ENCODE measurements at places on chromosomes 16 and 17.

DNA sequence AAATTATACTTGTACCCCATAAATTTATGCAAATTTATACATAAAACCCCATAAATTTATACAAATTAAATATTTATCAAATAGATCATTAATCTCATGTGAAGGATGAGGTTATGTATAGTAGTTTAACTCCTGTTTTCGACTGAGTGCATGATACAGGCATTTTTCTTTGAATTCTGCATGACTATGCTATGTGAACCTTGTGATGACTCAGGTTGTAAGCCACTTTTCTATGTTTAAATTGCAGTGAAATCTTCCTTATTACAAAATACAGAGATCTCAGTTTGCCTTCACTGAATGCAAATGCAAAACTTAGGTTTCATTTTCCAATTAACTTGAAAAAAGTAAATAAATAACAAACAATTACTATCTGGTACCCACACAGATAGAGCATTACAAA, 843.7 kb downstream of the CDH11 start:
- no peak for DNase-seq

DNA sequence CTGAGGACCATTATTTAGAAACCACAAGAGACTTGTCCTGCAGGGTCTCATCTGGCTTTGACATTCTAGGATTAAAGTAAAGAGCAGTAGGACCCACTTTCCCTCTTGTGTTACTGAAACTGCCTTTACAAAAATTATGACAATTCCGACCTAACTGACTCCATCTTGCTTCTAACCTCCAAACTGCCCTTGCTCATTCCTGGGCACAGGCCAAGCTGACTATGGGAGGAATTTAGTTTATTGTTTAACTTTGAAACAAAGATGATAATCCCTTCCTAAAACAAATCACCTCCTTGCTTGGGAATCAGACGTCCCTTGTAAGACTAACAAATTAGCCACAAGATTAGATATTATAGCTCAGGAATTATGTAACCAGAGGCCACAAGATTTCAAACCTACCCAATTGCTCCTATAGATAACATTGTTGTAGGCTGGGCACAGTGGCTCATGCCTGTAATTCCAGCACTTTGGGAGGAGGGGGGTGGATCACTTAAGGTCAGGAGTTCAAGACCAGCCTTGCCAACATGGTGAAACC, 87.0 kb upstream of the FBXO47 start:
- DNase-seq = no peak

GRCh38 chr17:14919631-14920213, 345.4 kb downstream of the PMP22 start:
- no peak for DNase-seq

DNA sequence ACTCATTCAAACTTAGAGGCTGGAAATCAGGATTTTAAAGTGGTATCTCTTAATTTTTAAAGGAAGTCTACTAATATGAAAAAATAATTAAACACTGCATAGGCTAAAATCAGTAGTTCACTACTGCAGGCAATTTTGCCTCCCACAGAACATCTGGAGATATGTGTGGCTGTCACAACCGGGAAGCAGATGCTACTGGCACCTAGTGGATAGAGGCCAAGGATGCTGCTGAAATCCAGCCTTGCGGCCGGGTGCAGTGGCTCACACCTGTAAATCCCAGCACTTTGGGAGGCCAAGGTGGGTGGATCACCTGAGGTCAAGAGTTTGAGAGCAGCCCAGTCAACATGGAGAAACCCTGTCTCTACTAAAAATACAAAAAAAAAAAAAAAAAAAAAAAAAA, 473.9 kb downstream of the XYLT1 start:
- DNase-seq = no peak

DNA sequence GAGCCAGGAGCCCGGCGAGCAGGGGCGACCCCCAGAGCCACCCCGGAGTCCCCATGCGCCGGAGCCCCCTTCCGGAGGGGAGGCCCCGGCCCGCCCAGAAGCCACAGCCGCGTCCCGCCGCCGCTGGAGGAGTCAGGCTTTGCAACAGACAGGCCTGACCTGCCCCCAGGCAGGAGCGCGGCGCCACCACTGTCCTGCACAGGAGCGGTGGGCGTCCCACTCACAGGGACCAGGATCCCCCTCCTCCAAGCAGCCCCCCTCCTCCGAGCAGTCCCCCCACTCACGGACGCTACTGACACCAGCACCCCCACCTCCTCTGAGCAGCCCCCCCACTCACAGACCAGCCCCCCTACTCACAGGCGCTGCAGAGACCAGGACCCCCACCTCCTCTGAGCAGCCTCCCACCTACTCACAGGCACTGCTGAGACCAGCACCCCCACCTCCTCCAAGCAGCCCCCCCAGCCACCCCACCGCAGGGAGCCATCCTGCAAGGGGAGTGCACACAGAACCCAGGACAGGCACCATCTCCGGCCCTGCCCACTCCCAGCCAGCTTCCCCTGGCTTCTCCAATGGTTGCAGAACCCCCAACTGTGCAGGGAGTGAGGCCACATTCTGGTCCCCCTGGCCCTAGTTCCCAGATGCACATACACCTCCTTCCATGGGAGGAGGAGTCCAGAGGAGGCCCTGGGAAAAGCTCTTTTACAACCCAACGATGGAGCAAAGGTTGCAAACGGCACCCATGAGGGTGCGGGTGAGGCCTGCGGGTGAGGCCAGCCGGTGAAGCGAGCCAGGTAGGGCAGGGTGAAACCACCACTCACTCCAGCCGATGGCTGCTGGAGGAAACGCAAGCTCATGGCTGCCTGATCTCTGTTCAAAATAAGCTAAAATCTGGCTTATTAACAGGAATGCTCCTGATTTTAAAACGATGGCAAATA, 69.9 kb downstream of the ABR start:
- peak; percentile 43 for DNase-seq

DNA sequence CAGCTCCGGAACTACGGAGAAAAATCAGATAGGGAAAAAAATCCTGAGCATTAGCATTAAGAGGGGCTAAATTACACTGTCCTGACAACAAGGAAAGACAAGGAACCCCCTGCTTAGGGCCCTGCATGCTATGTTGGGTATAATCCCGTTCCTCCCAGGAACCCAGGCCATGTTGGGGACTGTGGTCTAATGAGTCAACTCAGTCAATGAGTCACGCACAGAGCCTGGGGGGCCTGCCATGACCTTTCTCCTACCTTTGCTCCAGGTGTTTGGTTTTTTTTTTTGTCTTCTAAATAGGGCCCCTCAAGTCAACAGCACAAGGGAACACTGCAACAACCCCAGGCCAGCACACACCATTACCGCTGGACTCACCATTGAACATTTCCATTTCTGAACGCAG, 8.9 kb upstream of the ZNF200 start:
- DNase-seq = no peak
